ENCODE measurements at places on chromosomes 2 and 18. TPM values are rescaled to one million over a fixed set of nuclear protein-coding genes. Genes with fewer than 3 reads are reported as not detected.

- ATAC-seq: no peak
These were observed 277.3 kb downstream of the MBD5 start for GRCh38 chr2:148298196-148298595.

- ATAC-seq: no peak
These were observed 14.5 kb downstream of the CLIP4 start for GRCh38 chr2:29129586-29130281.

GRCh38 chr2:188293601-188294351 is 2.1 kb downstream of the GULP1 start:
- ATAC-seq: no peak

GRCh38 chr2:224180810-224181209 is 141.7 kb upstream of the SERPINE2 start:
- no peak for ATAC-seq

DNA sequence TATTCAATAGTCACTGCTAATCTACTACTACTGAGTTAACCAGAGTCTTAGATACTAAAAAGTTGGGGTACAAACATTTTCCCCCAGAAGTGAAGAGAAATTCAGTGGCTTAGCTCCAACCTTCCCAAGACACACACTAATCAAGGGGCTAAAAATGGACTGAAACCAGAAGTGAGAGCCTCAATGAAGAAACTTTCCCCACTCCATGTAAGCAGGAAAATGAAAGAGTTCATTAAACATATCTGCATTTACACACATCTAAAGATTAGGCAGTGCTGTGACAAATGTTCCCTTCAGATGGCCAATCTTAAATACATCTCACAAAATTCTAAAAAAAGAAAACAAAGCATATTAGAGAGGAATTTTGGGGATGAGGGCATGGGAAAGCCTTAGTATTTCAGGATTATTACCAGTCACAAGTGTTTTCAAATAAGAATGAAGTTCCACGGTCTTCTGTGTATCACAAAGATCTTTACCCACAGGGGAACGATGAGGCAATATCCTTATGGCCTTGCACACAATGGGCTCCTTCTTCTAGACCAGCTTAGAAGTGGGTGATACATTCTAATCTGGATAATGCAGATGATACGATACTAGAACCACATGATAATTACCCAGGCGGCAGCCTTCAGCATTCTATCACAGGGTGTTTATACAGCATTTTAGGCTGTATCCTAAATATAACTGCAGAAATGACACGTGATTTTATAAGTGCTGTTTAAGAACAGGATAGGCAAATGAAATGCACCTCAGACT is 17.1 kb downstream of the ANKRD44 start:
- peak; percentile 34 for ATAC-seq

- peak; percentile 20 for ATAC-seq
These were observed 7.5 kb upstream of the SP9 start for GRCh38 chr2:174327021-174327840.

DNA sequence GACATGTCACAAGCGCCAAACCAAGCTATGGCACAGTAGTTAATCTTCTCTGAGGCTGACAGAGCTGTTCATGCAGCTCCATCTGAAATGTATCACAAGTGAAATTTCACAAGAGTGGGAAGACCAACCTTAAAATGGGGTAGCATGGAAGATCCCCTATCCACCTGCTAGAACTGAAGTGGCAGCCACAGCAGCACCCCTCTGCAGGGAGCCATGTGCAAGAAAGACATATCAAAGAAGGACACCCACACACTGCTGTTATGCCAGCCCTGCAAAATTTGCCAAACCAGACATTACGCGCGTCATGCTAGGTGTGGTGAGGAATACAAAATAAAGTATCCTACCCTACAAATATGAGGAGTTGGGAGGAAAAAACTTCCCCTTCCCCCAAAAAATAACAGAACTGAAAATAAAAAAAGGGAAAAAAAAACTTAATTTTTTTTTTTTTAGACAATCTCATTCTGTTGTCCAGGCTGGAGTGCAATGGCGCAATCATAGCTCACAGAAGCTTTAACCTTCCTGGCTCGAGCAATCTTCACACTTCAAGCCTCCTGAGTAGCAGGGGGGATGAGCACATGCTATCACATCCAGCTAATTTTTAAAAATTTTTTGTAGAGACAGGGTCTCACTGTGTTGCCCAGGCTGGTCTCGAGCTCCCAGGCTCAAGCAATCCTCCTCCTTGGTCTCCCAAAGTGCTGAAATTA is 76.2 kb downstream of the STK39 start:
- ATAC-seq: no peak

GRCh38 chr18:6001867-6002266 is 106.5 kb upstream of the TMEM200C start:
- no peak for ATAC-seq

DNA sequence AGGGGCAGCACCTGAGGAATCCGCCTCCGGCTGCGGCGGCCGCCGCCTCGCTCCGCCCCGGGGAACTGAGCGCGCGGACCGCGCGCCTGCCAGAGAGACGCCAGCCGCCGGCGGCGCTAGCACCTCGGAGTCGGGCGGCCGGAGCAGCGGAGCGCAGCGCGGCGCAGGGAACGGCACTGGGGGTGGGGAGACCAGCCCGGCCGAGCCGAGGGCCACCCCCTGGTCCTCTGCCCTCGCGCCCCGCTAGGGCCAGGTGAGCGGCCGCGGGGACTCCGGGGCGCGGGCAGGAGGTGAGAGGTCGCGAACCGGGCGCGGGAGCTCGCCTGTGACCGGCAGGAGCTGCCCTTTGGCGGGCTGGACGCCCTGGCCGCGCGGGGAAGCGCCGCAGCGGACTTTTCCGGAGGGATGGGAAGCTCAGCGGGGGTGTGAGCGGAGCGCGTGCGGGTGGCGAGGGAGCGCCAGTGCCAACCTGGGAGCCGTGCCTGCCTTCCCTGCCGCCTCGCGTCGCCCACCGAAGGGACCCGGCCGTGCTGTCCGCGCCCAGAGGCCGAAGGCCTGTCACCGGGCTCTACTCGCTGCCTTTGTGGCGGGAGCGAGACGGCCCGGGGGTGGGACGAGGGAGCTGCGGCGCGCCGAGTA is at the start of gene GREB1L:
TSS of gene GREB1L (plus strand) at position 92 of the 639 bp plus-strand sequence. CDS start 141,287 bp downstream, outside the sequence.
- peak; percentile 92 for ATAC-seq

- ATAC-seq: no peak
These were observed 151.1 kb upstream of the CAPN13 start for GRCh38 chr2:30958193-30958917.

GRCh38 chr2:49129034-49129433 is 25.3 kb downstream of the FSHR start:
- no peak for ATAC-seq

- ATAC-seq: no peak
These were observed 70.9 kb downstream of the CHRNA1 start for GRCh38 chr2:174693344-174693743.

GRCh38 chr2:193349642-193350041 is 1154.9 kb upstream of the TMEFF2 start:
- no peak for ATAC-seq

- ATAC-seq: no peak
These were observed 257.6 kb downstream of the MREG start for GRCh38 chr2:215755641-215756345.

DNA sequence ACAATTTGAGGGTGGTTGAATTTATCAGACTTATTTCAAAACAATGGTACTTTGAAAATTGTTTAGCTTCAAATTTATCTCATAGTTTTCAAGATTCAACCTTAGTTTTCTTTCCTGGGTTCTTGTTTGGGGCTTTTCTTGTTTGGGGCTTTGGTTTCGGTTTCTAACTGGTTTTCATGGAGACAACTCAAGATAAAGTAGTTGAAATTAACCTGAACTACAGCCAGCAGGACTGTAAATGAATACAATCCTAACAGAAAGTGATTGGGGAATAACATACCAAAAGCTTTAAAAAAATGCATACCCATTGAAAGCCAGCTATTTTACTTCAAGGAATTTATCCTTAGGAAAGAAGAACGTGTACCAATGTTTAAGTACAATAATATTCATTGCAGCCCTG is 133.5 kb upstream of the SLC14A2 start:
- ATAC-seq: no peak

GRCh38 chr2:57434441-57434840 is 612.2 kb upstream of the VRK2 start:
- ATAC-seq: no peak

GRCh38 chr2:20595439-20596192 is 55.3 kb downstream of the HS1BP3 start:
- no peak for ATAC-seq

DNA sequence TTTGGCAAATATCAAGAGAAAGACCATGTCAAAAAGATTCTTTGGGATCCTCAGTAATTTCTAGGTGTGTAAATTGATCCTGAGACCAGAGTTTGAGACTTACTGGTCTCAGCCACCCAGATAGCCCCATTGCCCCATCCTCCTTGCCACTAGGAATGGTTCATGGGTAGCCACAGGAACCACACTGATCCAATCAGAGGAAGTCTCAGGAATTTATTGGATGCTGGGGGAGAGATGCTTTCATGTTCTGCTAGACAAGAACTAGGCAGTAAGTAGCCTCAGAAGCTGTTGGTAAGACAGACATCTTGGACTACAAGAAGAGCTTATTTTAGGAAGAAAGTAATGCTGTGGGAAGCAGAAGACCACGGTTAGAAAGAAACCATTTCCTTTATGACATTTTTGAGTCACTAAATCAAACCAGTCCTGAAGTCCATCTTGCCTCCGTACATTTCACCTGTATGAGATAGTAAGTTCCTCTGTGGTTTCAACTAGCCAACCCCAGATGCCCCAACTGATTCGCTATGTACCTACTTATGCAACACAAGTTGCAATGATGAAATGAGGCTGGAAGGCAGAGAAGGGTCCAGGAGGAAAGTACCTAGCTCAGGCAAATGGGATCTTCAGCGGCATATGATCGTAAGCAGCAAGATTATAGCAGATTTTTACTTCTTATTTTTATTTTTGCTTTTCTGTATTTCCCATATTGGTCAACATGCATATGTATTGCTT is 3.6 kb upstream of the ST3GAL5 start:
- no peak for ATAC-seq

- ATAC-seq: no peak
These were observed 228.3 kb upstream of the RAB12 start for GRCh38 chr18:8380926-8381325.

DNA sequence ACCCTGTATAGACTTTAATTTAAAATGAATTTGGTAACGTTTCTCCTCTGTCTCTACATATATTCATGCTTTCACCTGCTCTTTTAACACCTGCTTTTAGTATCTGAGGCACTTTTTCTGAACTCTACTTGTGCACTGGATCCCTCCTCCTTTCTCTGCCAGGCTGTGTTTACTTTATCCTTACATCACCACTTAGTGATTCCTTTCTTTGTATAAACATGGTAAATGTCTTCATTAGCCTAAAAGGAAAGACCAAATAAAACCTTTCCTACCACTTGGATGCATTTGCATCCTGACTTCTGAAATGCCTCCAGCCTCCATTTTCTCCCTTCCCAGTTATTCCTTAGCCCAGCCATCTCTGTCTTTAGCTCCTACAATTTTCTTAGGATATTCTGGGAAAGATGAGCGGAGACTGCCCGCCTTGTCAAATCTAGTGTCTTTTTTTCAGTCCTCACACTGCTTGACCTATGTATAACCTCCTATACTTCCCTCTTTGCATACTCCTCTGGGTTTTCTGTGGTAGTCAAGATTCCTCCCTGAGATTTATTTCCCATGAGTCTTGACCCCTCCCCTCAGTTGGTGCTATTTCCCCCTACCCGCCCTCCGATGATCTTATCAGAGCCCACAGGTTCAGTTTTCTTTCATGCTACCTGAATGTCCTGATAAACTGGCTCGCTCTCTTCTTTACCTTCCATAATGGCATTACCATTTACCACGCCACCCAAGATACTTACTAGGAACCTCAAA is 44.8 kb downstream of the REL start:
- no peak for ATAC-seq

The ACKR3 gene
- total RNA-seq: 39.6 TPM

The CDK15 gene
- 1.0 TPM for total RNA-seq

The ABCG8 gene
- total RNA-seq: not detected

The PDCD1 gene
- 0.54 TPM for total RNA-seq

The RFX8 gene
- not detected for total RNA-seq

The ALK gene
- 0.94 TPM for total RNA-seq

The DOK6 gene
- 2.8 TPM for total RNA-seq

The TNFRSF11A gene
- total RNA-seq: 0.31 TPM

The RGPD3 gene
- 1.1 TPM for total RNA-seq

The PHLPP1 gene
- total RNA-seq: 15.8 TPM

Measured in gastroesophageal sphincter (tissue), 4 donors.